ENCODE measurements at places on chromosomes 1 and 21. TPM values are rescaled to one million over a fixed set of nuclear protein-coding genes. Genes with fewer than 3 reads are reported as not detected.

Gene CTSS
- 218 TPM for total RNA-seq

Gene SLC44A5
- 3.5 TPM for total RNA-seq

Gene OLFM3
- total RNA-seq: not detected

Gene LCE3D
- total RNA-seq: not detected

Gene EDN2
- total RNA-seq: 2.3 TPM

Gene SERPINC1
- not detected for total RNA-seq

Gene OR6N1
- total RNA-seq: not detected

Gene PLEKHN1
- 0.16 TPM for total RNA-seq

Gene AADACL4
- total RNA-seq: not detected

Gene MIER1
- 51.1 TPM for total RNA-seq

Gene RCSD1
- total RNA-seq: 29.0 TPM

Gene MMP23B
- 2.7 TPM for total RNA-seq

- DNase-seq: no peak
These were observed 35.3 kb downstream of the SLC19A1 start for GRCh38 chr21:45506836-45507522.

DNA sequence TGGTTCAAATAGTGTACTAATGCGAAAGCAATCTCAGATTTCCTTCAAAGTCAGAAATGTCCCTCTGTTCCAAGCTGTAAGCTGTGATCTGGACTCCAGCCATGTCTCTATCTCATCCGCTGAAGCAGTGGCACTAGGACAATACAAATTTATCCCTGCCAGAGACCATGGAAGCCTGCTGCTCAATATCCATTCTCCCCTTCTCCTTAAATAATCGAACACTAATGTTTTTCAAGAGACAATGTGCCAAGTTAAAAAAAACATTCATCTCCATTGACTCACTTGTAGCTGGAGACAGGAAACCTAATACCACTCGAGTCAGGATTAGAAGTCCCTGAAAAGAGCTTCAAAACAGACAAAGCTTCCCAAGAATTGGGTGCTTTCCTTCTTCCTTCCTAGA is 38.5 kb upstream of the PGBD5 start:
- DNase-seq: no peak

DNA sequence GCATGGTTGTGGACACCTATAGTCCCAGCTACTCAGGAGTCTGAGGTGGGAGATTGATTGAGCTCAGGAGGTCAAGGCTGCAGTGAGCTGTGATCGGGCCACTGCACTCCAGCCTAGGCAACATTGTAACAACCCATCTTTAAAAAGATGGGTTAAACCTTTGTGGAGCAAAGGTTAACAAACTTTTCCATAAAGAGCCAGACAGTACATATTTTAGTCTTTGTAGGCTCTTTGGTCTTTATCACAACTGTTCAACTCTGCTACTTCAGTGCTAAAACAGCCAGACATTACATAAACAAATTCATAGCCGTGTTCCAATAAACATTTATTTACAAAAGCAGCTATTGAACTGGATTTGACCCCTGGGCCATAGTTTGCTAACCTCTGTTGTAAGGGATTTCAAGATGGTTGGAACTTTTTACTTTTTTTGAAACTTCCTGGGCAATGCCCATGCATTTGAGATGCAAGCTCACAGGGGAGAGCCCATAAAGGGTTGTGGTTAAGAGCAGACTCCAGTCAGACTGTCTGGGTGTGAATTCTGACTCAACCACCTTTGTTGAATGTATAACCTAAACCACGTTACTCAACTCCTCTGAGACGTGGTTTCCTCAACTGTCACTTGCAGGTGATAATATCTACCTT is 10.8 kb downstream of the INAVA start:
- no peak for DNase-seq

- DNase-seq: no peak
These were observed 3.3 kb upstream of the TRPM2 start for GRCh38 chr21:44349847-44350772.

GRCh38 chr1:177597393-177597792 is 372.5 kb downstream of the SEC16B start:
- DNase-seq: no peak

GRCh38 chr1:81600878-81601622 is 199.7 kb upstream of the ADGRL2 start:
- no peak for DNase-seq

GRCh38 chr1:66489151-66489550 is 44.8 kb upstream of the SGIP1 start:
- no peak for DNase-seq

- DNase-seq: no peak
These were observed 101.7 kb downstream of the ADSS2 start for GRCh38 chr1:244350027-244350426.

DNA sequence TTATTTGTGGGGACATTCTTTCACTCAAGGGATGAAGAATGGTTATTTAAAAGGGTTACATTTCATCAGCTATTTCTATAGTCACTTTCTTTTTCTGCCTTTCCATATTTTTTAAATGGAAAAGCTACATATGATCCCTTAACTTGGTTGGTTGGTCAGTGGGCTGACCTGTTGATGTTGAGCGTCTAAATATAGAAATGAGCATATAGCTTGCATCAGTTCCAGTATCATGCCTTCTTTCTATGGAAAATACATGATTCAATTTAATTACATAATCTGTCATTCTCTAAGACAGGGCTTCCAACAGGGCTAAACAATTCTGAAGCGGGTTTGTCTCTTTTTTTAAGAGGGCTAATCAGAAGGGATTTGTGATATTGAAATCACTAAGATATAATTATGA is 40.6 kb downstream of the TYW3 start:
- DNase-seq: no peak

- DNase-seq: no peak
These were observed 26.6 kb downstream of the ARMH1 start for GRCh38 chr1:44701141-44701573.

GRCh38 chr1:4796161-4797015 is 142.0 kb downstream of the AJAP1 start:
- no peak for DNase-seq

DNA sequence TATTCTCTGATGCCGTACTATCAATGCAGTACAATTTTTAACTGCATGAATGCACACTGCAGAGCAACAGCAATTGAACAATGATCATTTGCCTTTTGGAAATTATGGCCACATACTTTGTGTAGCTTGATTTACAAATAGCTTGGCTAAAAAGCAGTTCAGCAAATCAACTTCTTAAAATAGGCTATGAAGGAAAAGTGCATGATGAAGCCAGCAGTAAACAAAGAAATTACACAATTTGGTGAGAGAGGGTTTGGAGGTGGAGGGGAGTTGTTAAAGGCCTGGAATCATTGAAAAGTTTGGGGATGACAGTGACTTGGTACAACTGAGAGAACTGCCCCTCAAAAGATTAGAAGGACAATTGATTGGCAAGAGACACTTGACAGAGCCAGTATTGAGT is 6.5 kb downstream of the PIGM start:
- DNase-seq: no peak

GRCh38 chr1:58067082-58067481 is 479.4 kb downstream of the OMA1 start:
- DNase-seq: no peak

GRCh38 chr1:230458509-230458908 is 32.4 kb upstream of the PGBD5 start:
- DNase-seq: no peak

DNA sequence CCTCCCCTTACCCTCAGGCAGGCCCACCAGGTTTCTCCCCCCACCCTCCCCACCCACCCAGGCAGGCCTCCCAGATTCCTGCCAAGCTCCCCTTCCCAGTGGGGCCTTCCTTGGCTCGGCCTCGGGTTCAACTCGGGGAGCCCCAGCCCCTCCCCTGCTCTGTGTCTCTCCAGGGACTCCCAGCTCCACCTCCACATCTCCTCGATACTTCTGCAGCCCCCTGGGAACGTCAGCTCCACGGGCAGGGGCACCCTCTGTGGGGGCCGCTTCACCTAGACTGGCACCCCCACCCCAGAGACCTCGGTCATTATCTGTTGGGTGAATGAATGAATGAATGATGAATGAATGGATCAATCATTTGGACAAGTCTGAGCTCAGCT is 775 bp downstream of the MMEL1 start:
- no peak for DNase-seq

DNA sequence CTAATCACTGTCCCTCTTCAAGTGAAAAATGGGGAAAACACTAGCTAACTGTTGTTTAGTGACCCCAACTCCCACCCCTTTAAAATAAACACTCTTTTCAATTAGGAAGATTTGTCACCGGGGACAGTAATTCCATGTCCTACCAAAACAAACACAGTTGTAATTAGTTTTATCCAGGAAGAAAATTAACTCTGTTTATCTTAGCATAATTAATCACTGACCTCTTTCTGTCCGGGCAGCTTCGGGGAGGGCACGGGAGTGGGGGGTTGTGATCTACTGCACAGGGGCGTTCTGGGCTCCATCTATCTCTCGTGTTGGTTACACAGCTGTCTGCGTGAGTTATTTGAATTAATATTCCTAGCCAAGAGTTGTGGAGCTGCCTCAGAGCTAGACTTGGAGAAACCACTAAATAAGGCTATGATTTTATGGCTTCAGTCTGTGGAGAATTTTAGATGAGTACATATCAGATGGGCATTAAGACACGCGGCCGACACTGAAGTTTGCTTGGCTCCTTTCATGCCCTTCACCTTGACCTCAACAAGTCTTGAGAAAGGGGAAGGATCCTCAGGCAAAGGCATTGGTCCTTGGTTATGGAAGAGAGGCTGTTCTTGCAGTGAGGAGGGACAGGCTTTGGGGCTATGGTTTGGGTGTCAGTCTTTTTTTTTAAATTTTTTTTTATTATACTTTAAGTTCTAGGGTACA is 102.0 kb upstream of the TRABD2B start:
- no peak for DNase-seq

GRCh38 chr21:30518876-30519275 is 16.9 kb upstream of the KRTAP19-5 start:
- DNase-seq: no peak

- DNase-seq: no peak
These were observed 5.2 kb downstream of the TAS1R1 start for GRCh38 chr1:6560267-6560666.

- no peak for DNase-seq
These were observed 6.3 kb downstream of the SLC2A7 start for GRCh38 chr1:9019896-9020295.

GRCh38 chr1:21594935-21595897 is 73.9 kb downstream of the RAP1GAP start:
- DNase-seq: no peak

GRCh38 chr1:21904454-21904703 is 32.7 kb downstream of the HSPG2 start:
- DNase-seq: no peak

- no peak for DNase-seq
These were observed 7.0 kb downstream of the COLGALT2 start for GRCh38 chr1:184030433-184031091.

DNA sequence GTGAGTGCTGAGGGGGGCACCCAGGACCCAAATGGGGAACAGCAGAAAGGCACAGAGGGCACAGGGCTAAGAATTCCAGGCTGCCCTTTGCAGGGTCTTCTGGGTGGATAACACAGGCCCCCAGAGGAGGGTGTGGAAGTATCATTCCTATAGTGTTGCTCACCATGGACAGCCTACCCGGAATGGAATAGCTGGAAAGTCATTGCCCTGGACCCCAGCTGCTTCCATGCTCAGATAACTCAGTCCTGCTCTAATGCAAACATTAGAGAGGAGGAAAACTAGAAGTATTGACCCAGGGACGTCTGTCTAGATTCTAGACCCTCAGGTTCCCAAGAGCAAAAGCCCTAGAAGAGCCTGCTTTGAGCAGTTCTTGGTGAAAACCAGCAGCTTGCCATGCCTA is 24.7 kb downstream of the SLC6A17 start:
- no peak for DNase-seq

DNA sequence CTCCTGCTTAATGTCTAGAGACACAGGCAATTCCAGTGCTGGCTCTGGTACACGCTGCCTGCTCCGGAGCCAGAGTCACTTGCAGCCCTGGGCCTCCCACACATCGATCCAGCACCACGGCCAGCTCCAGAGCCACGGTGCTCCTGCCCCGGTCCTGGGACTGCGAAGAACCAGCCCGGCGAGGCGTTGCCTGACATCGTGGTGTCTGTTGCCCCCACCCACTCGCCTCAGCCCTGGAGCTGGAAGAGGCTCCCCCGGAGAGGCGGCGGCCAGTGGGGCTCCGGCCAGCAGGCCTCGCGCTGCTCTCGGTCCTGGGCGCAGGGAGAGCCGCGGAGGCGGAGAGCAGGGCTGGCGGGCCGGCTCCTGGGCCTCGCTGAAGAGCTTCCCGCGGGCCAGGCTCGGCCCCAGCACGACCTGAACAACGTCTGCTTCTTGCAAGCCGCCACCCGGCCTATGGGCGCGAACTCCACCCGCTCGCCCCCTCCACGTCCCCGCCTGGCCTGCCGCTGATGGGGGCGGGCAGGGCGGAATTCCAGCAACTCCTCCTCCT is 364.8 kb downstream of the CEP170 start:
- no peak for DNase-seq

DNA sequence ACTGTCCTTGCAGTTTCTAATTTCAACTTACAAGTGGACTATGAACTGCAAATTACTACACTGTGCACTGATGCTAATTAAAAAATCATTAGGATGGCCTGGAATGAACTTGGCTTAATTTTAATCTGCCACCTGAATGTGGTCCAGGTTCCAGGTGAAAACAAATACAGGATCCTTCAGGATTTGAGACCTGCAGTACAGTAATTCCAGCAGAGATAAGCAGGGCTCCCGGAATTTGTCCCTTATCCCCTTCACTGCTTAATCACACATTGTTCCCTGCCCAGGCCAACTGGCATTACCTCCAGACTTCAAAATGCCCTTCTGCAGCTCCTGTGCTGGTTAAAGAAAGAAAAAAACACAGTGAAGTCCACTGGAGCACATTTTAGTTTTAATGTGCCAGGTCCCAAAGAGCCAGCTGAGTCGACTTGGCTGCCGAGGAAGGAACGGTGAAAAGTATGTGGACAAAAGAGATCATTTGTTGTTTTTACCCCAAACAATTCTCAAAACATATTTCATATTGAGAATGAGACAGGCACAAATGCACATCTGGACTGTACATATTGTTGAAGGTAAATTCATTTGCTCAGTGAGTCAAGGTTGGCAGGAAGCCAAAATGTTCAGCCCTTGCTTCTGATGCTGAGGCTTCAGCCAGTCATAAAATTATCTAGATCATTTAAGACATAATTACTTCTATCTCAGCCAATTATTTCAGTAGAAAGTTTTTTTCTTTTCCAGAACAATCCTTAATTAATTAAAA is 28.3 kb downstream of the DEGS1 start:
- no peak for DNase-seq

- DNase-seq: no peak
These were observed 98.5 kb downstream of the ATG4C start for GRCh38 chr1:62882201-62883104.

GRCh38 chr1:221824909-221825308 is 83.0 kb upstream of the DUSP10 start:
- DNase-seq: no peak

DNA sequence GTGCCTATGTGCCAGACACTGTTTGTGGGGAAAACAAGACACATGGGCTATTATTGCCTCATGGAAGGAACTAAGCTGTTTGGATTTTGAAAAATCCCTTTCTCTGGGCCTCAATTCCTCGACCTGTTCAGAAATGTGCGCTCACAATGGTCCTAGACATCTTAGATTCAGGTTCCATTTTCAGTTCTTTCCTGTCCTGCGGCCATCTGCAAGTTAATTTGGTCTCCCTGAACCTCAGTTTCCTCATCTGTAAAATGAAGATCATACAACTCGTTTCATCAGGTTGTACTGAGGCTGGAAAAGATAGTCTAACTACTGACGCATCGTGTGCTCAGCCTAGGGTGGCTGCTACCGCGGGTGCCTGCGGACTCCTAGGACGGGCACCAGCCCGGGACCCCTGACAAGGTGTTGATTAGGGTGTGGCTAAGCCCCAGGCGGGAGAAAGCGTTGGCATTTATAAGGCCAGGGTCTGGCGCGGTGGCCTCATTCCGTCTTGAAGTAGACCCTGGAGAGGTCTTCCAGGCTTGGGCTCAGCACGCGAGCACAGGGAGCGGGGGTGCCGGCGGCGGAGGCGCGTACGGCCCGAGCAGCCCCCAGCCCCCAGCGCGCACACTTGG is 493 bp upstream of the ELOA start:
- no peak for DNase-seq
